ENCODE measurements at places on chromosomes 4 and X.

DNA sequence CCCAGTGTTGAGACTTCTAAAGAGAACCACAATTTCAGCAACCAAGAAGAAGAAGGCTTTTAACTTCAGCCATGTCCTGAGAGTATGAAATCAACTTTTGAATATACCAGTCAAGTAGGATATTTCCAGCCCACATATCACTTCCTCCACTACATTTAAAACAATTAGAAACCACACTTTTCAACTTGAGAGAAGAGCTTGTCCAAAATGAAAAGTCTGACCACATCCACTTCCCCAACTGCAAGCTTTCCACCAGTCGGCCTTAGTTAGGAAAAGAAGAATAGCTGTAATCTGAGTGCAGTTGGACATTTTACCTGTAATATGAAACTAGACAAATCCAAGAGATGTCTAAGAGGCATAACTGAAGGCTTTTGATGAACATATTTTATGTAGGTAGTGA lies 101.9 kb upstream of the SLC7A11 start:
- no peak for DNase-seq

DNA sequence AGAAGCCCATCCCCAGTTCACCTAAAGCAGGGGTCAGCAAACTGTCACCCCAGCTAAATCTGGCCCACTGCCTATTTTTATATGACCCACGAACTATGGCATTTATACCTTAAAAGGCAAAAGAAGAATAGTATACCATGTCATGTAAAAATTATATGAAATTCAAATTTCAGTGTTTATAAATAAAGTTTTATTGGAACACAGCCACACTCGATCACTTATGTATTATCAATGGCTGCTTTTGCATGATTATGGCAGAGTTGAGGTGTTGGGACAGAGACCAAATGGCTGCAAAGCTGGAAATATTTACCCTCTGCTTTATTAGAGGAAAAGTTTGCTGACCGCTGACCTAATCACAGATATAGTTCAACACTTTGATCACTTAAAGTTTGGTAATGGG lies 59.2 kb upstream of the GATB start:
- DNase-seq: no peak

GRCh38 chr4:79764120-79764519 lies 308.9 kb downstream of the ANTXR2 start:
- no peak for DNase-seq

DNA sequence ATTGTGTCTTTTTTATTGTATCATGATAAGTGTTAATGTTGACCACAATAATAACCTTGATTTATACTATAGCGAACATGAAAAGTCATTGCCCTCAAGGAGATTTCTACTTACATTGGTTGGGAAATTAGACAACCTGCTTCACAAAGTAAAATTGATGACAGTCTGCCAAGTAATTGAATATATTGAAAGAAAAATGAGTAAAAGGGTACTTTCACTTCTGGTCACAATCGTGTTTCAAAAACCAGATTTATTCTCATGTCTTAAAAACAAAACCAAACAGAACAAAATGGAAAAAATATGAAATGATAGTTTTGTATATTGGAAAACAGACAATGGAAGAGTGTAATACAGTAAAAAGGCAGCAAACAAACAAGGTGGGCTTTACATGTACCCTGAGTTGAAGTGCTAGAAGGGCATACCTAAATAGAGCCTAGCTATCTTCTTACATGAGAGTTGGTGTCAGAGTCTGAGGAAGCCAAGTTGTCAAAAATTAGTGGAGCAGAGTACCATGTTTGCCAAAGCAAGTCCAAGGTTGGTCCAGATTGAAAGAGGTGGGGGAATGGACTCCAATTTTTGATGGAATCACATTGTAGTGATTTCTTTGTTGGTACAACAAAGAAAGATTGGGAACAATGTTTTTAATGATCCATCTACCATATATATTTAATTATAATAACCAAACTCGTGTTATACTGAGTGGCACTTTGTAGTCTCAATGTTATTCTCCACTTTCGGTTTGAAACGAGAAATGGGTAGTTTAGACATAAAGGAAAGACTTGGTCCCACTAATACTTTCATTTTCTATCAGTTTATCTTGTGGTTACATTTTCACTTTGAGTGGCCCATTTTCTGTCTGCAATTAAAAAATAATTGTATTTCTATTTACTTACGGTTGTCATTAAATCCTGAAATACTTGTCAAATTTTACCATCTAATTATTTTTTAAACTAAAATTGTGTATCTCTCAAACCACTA lies 775.6 kb downstream of the STIM2 start:
- no peak for DNase-seq

GRCh38 chr4:17293901-17294300 lies 218.0 kb downstream of the QDPR start:
- no peak for DNase-seq

- no peak for DNase-seq
These were observed 122.9 kb downstream of the LDB2 start for GRCh38 chr4:16775411-16776154.

- no peak for DNase-seq
These were observed 18.8 kb downstream of the PPP2R2C start for GRCh38 chr4:6453688-6453990.

DNA sequence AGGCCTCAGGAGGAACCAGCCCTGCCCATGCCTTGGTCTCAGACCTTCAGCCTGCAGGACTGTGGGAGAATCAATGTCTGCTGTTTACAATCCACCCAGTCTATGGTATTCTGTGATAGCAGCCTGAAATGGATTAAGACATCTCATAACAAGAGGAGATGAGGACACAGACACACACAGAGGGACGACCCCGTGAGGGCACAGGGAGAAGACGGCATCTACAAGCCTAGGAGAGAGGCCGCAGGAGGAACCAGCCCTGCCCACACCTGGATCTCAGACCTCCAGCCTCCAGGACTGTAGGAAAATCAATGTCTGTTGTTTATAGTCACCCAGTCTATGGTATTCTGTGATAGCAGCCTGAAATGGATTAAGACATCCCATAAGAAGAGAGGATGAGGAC lies 3.3 kb downstream of the SLC25A6 start:
- DNase-seq: no peak

DNA sequence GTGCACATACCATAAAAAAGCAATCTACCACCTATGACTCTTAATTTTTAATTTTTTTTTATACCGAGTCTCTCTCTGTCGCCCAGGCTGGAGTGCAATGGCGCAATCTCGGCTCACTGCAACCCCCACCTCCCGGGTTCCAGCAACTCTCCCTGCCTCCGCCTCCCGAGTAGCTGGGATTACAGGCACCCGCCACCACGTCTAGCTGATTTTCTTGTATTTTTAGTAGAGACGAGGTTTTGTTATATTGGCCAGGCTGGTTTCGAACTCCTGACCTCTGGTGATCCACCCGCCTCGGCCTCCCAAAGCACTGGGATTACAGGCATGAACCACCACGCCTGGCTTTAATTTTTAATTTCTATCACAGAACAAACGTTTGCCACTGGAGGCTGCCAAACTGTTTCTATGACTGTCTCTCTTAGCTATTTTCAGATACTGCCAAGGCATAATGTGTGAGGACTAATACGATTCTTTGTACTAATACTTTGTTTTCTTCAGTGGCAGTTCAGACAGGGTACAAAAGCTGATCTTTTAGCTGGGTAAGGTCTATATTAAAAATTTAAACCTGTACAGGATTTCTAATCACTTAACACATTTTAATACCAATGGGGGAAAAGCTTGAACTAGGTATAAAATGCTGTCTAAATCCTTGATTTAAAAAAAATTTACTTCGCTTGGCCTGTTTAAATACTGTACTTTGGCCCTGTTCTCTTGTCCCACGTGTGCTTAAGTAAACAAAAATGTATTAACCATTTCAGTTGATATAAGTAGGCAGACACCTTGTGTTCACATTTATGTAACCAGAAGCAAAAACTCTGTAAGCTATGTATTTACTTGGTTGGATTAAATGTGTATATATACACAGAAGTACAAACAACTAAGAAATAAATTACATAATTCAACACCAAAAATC lies 2.3 kb downstream of the PGRMC2 start:
- no peak for DNase-seq

DNA sequence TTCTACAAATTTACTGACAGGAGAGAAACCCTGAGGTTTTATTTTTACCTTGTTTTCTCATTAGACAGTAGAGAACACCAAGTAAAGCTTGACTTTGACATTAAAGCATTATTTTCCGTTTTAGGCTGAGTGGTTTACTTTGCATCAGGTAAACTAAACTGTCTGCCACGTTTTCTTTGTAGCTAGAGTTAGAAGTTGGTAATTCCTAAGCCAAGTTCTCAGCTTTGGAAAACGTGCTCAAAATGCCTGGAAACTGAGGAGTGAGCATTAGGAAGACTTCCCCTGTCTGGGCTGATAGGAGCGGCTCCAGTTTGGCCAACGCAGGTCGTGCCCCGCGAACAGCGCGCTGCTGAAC lies 819 bp downstream of the PDLIM3 start:
- no peak for DNase-seq

DNA sequence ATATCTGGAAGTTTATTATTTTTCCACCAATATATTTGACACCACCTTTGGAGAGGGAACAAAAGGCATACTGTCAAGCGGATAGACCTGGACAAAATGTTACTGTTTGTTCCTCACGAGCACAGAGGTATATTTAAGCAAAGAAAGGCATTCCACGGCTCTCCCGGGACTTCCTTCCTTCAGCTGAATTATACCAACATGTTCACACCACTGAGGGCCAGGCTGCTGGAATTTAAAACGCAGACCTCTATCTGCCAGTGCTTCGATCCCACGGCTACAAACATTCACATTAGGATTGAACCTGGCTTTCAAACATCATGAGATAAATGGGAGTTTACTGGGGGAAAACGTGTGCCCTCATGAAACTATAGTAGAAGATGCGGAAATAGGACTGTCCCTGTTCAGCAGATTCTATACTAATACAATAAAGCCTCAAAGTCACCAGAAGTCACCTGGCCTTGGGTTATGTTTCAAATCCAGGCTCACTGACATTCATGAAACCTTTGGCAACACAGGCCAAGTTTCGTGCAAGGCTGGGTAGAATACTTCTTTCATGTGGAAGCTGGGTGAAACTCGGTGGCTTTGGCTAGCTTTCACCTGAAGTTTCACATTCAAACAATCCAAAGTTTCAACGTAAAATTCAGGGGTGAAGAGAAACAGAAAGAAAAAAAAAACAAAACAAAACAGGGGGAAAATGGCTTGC lies 39.5 kb downstream of the SORBS2 start:
- DNase-seq: no peak

- DNase-seq: no peak
These were observed 28.4 kb downstream of the CXorf58 start for GRCh38 chrX:23936180-23936579.

DNA sequence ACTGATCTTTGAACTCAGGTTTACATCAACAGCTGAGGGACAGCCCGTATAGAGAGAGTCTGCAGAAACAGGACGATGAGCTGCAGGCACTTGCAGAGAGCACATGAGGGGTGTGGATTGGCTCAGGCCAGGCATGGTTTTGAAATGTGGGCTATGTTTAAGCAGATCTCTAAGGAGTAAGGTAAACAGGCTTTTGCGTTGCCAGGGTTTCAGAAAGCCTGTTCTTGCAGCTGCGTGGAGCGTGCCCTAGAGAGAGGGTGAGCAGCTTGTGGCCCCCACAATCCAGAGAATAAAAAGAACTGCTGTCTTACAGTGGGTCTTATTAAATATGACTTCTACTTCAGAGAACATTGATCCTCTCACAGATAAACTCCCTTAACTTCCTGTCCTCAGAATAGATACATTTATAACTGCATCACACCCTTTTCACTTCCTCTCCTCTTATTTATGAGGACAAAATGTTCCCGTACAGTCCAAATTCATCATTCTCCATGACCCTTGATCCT lies 64.1 kb downstream of the TMA16 start:
- DNase-seq: no peak

DNA sequence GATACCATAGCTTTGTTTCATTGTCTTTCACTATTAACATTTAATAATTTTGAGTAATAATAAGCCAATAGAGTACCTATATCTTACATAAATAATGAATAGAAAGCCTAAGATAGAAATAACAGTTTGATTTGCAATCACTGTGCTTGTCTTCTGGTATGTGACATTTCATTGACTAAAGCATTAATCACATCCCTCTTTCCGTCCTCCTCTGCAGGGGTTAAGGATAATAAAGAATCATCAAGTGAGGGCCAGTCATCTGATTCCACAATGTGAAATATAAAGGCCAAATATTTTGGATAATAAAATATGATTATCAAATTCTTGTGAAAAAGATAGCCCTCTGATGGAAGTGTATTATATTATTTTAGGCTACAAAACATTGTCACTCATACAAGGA lies 2073.4 kb downstream of the ARAP2 start:
- no peak for DNase-seq

- no peak for DNase-seq
These were observed 141.1 kb downstream of the BANK1 start for GRCh38 chr4:101931619-101932018.

- no peak for DNase-seq
These were observed 80.8 kb downstream of the CCSER1 start for GRCh38 chr4:90207887-90208454.

DNA sequence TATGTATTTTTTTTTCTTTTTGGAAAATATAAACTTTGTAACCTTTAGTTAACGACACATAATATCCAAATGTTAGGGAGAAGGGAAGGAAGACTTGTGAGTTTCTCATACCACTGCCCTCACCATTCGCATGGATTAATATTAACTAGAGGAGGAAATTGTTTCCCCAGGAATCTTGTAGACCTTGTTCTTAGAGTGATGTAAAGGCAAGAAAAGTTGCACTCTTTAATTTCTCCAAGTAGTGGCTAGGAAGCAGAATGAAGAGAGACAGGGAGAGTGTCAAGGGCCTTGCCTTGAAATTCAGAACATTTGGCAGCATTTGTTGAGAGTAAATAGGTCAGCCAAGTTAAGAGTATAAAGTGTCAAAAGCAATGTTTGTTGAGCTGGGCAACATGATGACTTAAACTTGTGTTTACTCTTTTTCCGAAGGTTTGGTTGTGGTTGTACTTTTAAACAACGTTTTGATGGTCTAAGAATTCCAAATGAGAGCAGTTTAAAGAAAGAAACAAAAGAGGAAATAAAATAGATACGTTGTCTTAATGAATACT lies 105.7 kb downstream of the TENM3 start:
- no peak for DNase-seq

DNA sequence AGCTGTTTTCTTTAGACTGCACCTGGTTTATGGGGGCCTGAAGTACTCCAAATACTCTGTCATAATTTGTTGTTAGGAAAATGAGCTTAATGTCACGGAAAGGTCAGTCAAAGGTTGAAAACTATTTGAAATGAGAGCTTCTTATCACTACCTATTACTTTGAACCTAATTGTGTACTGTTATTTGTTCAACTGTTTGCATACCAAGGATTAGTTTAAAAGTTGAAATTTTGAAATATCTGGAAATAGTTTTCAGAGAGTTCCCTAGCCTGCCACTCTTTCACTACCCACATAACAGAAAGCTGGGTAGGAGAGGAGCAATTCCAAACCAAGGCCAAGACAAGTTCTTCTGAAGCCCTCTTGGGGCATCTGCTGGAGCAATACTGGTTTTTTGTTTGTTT lies 28.0 kb upstream of the AP1AR start:
- DNase-seq: no peak

DNA sequence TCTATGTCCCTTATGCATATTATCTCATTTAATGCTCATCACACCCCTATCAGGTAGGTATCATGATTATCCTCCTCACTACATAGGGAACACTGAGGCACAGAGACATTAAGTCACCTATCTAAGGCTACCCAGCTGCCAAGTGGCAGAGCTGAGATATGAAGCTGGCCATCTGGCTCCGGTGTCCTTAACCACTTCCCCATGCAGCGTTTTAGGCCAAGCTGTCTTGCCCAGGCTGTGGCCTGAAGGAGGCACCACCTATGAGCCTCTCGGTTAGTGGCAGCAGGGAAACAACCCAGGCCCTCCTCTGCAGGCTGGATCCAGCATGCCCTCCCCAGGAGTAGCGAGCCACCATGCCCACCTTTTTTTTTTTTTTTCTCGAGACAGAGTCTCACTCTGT lies 16.3 kb downstream of the PJA1 start:
- DNase-seq: no peak
